ENCODE measurements at places on chromosomes 11 and 22. TPM values are rescaled to one million over a fixed set of nuclear protein-coding genes. Genes with fewer than 3 reads are reported as not detected.

The TEX12 gene
- total RNA-seq = not detected

GRCh38 chr11:69801513-69802335 lies 17.5 kb downstream of the FGF3 start:
- no peak for DNase-seq

GRCh38 chr11:71212871-71213559 lies 39.4 kb downstream of the SHANK2 start:
- DNase-seq = no peak

The PAX6 gene
- not detected for total RNA-seq

The VSIG2 gene
- 1.6 TPM for total RNA-seq

DNA sequence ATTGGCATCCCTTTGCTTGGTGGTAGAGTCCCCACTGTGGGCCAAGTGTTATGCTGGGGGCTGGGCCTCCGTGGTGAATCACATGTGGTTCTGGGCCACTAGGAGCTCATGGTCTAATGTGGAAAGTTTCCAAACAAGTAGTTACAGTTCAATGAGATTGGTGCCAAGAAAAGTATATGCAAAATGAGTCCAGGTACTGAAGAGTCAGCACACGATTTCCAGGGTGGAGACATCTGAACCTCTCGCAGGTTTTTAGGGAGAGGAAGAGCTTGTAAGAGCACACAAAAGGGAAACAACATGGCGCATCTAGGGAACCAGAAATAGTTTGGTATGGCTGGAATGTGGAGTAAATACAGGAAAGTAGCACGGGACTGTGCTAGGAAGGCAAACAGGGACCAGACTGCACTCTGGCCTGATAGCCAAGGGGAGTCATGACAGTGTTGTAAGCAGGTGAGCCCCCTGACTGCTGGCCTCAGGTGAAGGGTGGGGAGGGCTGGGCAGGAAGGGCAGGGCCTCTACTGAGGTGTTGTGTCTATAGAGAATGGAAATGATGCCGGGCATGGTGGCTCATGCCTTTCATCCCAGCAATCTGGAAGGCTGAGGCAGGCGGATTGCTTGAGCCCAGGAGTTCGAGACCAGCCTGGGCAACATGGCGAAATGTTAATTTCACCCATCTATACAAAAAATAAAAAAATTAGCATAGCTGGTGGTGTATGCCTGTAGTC lies 12.6 kb downstream of the POLR2F start:
- no peak for DNase-seq

DNA sequence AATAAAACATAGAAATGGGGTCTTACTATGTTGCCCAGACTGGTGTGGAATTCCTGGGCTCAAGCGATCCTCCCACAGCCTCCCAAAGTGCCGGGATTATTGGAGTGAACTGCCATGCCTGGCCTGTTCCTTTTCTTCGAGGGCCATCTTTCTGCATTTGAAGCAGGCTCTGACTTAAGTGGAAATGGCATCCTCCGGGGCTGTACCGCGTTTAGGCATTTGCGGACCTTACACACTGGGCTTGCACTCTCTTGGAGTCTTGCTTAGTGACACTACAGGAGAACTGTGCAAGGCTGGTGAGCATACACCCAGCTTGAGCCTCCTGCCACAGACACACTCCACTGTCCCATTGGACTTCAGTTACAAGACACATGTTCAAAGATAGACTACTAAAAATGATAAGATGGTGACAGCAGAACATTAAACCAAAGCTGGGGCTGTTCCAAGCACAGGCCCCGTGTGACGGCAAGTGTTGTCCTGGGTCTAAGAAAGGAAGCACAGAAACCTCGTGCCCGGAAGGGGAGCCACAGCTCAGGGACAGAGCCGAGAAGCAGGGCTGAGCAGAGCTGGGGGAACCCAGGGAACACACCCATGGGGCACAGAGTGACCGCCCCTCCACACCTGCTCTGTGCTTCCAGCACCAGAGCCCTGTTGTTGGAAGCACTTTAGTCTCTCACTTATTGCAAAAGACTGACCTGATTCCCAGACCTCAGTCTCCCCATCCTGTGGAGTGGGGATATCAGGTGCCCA lies 59.0 kb upstream of the SHANK2 start:
- DNase-seq = no peak
